GM12892 (cell line): ENCODE measurements at places on chromosomes 12 and 14.

DNA sequence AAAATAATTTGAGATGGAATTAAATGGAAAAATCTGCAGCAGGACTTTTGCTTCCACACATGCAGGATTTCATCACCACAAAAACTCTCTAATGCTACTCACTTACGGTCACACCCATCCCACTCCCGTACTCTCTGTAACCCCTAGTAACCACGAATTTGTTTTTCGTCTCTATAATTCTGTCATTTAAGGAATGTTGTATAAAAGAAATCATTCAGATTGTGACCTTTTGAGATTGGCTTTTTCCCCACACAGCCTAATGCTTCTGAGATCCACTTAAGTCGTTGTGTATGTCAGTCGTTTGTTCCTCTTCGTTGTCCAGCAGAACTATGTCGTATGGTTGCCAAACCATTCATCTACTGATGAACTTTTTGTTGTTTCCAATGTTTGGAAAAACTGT, 19.8 kb upstream of the PZP start:
- no peak for DNase-seq

DNA sequence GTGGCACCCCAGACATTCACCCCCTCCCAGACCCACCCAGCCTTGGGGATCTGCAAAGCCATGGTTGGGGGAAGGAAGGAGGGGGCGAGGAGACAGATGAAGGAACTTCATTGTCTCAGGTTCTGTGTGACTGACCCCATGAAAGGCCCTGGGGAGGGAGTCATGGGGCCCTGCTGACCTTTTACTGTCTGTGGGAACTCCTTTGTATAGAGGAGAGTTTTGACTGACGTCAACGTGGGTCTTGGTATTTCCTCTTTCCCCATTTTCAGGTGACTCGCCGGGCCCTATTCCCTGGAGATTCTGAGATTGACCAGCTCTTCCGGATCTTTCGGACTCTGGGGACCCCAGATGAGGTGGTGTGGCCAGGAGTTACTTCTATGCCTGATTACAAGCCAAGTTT, 3.1 kb upstream of the RAB5B start:
- DNase-seq = no peak

DNA sequence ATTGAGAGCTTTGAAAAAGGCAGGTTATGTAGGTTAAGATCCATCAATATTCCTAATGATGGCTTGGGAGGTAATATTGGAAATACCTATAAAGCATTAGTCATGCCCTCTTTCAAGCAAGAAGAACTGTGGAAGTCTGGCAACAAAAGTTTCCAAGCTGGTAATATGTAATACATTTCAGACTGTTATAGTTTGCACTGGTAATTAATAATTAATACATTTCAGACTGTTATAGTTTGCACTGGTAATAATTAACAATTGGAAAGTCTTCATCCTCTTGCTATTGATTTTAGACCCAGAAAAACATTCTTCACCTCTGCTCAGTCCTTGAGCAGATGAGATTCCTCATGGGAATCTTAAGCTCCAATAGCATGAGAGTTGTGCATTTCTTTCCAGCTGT, 29.0 kb upstream of the WDR89 start:
- no peak for DNase-seq

DNA sequence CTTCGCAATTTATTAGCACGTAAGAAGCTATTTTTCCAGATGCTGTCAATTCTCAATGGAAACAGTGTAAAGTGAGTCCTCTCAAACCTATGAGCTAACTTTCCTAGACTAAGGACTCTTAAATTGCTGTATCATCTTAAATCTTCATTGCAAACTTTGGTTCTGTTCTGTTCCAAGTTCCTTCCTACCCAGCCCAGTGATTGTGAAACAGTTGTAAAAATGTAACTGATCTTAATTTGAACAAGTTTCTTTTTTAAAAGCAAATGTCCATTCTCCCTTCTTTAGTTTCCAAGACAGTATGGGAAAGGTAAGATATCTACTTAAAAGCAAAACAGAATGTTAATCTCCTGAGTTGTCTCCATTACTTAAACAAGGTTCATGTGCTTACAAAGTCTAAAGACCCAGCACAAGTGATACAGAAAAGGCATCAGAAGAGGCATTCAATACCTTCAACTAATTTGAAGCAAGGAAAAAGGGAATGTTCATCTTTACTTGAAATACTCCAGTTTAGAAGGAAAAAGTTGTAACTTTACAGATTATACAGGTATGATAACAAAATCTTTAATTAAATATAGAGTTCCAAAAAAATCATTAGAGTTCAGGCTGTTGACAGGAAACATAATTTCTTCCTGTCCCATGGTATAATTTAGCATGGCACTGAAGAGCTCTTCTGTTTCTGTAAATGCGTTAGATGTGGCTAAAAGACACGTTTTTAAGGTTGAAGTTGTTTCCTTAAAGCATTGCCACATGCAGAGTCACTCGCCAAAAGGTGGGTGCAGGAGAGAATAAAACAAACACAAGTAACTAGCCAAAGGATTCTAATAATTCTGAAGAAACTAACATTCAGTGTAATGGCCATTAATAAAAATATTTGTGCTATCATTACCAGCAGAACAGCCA, 101.5 kb upstream of the USP15 start:
- DNase-seq = no peak

DNA sequence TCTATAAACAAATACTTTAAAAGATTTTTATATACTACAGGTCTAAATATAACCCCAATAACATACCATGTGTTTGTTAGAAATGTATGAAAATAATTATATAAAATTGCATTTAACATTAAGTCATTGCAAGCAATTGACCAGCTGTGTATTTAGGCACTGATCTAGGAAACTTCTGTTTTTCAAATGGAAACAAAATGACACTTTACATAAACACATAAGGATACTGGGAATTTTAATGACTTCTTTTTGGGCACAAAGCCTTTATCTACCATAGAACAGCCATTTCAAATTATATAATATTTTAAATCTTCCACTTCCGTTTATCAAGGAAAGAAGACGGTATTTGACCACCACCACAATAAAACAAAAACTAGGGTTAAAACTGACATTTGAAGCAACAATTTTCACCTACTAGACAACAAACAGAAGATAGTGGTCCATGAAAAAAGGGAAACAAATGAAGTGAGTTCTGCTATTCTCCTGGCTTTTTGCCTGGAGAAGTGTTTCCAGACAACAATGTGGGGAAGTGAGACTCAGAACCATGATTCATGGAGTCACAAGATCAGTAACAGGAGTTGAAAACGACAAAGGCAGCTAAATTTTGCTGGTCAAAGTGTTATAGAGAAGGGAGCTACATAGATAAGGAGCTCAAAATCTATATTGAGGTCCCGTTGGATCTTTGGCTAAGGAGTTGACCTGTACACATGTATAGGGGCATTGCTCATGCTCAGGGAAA, 475.1 kb downstream of the TRHDE start:
- DNase-seq = no peak

DNA sequence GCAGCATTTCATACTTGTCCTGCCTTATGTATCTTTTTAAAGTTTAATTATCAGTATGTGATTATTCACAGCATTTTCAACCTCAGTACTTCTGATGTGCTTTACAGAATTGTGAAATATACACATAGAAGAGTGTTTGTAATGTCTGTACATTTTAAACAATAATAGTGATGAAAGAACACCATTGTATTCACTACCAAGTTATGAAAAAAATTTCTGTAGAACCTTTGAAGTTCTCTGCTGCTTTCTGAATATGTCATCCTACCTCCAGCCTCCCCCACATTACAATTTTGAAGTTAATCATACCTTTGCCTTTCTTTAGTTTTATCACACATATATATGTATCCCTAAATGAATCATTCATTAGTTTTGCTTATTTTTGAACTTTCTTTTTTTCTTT, 24.8 kb downstream of the FRMD6 start:
- no peak for DNase-seq

- DNase-seq = no peak
Measured at GRCh38 chr12:110921262-110921661, 883 bp upstream of the MYL2 start.

DNA sequence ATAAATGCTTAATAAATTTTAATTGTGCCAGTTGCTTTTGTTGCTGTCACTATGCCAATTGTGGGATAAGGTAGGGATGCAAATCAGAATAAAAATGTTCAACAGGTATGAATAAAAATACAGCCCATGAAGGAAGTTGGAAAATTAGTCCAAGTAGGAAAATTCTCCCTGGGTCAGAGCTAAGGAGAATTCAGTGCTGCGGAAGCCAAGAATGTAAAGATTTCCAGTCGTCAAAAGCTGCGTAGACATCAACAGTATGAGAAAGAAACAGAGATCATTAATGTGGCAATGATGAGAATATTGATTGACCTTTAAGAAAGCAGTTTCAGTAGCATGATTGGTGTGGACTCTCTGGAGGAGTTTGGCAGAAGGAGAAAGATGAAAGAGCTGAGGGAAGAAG, 87.9 kb downstream of the PLEKHA5 start:
- no peak for DNase-seq

- no peak for DNase-seq
Measured at GRCh38 chr12:65952737-65953209, 128.5 kb downstream of the HMGA2 start.

DNA sequence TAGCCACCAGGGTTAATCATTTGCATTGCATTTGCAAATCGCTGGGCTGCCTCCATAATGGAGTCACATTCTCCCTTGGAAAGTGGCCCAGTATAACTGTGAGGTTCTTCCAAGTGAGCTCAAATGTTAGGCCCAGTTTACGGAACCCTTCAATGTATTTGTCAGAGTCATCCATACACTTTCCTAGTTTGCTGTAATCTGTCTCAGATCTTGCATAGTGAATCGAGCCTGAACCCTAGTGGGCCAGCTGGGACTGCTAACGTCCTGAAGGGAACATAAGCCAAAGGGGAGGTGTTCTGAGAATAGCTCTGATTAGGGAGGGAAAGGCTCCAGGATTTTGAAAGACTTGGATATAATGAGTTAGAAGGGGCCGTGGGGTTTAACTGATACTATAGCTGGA, 406.3 kb downstream of the SLC6A15 start:
- DNase-seq = no peak

- no peak for DNase-seq
Measured at GRCh38 chr12:51905471-51906429, 1.6 kb upstream of the ACVRL1 start.

DNA sequence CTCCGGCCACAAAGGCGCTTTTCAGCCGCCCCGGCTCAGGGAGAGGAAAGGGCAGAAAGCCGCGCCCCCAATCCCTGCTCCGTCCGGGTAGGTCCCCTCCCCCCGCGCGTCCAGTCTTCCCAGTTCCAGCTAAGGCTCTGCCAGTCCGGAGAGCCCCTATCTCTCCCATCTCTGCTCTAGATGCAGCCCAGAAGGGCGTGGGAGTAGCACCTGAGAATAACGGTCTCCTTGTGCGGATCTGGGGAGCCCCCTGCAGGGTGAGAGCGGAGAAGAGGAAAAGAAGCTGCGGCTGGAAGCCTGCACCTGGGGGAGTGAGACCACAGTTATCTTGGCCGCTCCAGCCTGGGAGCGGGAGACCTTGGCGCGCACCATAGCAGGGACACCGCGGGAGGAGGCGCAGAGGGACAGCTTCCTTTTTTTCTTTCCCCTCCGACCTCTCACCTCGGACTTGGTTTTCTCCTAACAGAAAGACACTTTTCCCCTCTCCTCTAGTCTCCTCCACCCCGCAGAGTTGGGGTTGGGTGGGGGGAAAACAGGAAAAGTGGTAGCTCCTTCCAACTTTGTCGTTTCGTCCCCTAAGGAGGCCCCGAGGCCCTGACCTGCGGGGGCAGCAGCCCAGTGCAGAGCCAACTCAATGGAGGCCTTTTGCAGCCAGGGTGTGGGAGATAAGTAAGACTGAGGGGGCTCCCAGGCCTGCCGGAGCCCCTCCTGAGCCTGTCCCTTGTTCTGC, 2.4 kb downstream of the DHH start:
- DNase-seq = peak; percentile 74

GRCh38 chr12:109488051-109488665, 10.7 kb downstream of the UBE3B start:
- no peak for DNase-seq

- DNase-seq = no peak
Measured at GRCh38 chr14:98950353-98950895, 321.6 kb downstream of the BCL11B start.

DNA sequence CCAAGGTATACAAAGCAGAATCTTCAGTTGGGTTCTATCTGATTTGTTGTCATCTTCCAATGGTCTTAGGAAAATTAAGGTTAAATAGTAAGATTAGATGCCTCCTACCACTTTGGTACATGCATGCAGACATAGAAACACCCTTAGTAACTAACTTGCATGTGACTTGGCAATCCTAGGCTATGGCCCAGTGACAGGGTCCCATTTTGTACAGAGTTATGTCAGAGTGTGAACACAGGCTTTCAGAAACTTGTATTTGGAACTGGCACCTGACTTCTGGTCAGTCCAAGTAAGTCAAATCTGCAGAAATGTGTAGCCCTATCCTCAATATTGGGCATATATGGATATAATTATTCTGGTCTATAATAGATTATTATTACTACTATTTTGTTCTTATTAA, 53.1 kb downstream of the DAD1 start:
- DNase-seq = no peak

DNA sequence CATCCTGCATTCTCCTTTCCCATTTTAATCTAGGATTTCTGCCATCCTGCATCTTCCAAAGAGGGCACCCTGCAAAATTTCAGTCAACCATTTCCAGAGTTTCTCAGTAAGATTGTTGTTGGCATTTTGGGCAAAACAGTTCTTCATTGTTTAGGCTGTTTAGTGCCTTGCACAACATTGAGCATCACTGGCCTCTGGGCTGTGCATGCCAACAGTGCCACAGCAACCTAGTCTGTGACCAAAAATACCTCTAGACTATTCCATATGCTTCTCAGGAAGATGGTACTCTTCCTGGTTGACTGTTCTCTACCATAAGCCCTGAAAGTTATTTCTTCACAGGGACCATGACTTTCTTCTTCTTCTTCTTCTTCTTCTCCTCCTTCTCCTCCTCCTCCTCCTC, 32.5 kb upstream of the ISM2 start:
- DNase-seq = no peak

DNA sequence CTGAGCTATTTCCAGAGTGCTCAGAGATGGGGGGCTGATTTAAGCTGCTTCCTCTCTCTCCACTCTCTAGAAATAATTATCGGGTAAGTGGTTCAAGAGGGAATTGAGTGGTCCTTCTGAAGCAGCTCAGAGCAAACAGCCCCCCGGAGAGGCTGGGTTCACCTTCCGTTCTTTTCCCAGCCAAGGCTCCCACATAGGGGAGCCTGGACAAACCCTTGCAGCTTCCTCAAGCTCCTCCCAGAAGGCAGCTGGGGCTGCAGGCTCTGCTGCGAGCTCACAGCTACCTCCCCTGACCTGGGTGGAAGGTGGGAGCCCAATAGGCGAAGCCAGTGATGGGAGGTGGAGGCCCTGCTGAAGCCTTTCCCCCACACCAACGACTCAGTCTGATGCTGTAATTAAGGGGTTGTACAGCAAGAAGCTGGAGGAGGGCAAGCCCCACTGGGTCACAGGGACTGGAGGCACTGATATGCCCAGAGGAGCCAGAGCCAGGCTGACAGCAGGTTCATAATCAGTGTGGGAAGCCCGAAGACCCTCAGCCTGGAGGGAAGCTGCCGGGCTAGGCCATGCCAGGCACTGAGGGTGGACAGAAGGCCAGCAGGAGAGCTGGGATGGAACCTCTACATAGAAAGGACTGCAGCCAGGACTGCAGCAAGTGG, 52.4 kb downstream of the ARL6IP4 start:
- DNase-seq = no peak

GRCh38 chr14:96251656-96252155, 4.3 kb upstream of the BDKRB1 start:
- DNase-seq = no peak
